ENCODE measurements at places on chromosomes 7 and 10.

DNA sequence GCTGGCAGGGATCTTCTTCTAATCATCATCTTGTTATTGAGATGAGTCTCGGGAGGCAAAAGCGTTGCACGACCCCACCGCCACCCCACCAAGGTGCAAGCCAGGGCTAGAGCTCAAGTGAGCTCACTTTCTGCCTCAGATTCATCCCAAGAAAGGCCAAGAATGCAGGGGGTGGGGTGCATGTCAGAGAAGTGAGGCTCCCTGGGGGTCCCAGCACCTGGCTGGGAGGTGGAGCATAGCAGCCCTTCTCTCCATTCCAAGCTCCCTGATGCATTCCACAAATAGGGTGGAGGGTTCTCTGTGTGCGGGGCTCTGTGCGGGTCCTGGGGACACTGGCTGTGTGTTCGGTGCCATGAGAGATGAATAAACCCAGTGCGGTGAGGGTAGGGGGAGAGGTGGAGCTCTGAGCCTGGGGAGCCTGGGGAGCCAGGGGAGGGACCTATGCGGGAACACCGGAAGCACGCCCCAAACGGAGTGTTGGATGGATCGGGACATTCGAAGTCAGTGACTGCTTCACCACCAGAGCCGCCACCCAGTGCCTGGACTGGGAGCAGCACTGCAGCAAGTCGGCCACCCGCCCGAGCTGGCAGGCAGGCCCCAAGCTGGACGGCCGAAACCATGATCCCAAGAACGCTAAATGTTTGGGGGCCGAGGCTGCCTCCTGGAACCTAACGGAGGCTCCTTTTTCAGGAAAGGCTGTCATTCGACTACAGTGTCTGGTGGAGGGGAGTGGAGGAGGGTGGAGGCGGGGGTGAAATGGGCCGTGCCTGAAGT lies 17.9 kb upstream of the HMX3 start:
- peak; percentile 34 for DNase-seq

DNA sequence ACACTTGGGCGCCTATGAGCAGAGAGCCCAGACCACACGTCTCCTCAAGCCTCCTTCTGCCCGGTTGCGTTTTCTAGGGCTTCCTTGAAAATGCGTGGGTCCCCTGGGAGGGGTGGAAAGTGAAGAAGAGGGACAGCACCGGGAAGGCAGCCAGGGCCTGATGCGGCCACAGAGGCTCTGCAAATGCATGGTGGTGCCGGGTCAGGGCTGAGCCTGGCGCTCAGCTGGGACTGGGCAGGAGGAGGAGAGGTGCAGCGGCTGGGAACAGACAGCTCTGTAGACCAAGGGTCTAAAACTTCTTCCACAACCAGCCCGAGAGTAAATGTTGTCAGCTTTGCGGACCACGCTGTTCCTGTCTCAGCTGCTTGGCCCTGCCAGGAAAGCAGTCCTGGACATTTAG lies 1.6 kb downstream of the DPYSL4 start:
- DNase-seq, result no peak

DNA sequence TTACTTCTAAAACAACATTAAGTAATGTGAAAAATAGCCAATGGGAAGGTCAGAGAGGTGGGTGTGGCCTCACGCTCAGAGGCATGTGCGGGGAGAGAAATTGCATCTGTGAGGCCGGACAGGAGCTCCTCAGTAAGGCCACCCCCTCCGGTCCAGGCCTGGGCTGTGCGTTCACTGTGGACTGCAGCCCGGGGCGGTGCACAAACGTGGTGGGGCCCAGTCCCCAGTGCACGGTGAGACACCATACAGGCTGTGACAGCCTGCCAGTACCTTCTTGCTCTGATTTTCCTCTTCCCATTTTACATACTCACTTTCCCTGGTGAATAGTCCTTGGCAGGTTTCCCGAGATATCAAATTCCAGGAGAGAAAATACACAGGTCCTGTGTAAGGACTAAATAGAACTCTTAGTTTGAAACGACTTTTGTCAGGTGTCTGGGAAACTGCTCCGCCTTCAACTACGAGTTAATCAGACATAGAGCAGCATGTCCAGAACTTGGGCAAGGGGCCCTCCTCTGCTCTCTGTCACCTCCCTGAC lies 174.1 kb upstream of the MKI67 start:
- no peak for DNase-seq

- DNase-seq, result no peak
Measured at GRCh38 chr7:32163141-32163806, 93.1 kb upstream of the PDE1C start.

GRCh38 chr7:129502708-129503685 lies 666 bp downstream of the SMKR1 start:
- peak; percentile 84 for DNase-seq

DNA sequence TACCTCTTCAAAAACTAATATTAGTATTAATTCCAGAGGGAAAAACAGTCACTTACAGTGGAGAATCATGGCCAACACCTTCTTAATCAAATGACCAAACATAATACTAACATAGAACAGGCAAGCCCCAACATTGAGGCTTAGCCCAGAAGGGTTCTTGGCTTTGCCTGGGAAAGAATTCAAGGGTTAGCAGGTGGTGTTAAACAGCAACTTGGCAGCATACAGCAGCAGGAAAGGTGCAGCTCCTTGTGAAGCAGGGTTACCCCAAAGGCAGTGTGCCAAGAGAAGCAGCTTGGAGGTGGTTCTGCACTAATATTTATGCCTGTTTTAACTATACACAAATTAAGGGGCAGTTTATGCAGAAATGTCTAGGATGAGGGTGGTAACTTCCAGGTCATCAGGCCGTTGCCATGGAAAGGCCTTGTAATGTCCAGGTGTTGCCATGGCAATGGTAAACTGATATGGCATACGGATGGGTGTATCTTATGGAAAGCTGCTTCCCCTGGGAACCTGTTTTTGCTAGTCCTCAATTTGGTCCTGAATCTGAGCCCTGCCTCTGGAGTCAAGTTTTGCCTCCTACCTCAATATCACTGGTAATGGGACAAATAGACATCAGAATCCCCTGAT lies 27.2 kb upstream of the BEND7 start:
- DNase-seq, result peak; percentile 4

DNA sequence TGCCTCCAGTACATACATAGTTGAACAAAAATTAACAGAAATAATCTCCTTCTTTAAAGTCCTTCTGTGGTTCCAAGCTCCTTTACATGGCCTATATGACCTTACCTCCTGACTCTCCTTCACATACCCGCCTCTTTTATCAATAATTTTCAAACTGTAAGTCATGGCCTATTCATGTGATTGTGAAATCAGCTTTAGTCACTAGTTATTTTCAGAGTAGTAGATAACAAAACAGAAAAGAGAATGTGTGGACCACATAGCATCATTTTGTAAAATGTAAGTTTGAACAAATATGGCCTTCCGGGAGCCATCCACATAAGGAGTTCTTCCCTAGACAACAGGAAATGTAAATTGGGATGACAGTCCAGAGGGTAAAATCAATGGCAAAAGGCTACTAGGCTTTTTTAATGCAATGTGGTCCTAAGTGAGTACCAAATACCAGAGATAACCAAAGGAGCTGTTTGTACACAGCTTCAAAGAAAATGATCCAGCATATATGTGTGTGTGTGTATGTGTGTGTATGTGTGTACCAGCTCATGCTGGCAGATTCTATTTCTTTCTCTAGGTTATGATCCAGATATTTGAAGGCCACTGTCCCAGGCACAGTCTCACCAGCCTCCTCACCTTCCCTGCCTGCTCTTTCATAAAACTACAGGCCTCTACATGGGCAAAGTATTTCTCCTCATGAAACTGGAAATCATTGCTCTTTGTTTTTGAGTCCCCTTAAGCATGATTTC lies 12.3 kb upstream of the FAM133B start:
- DNase-seq, result no peak

GRCh38 chr7:22864855-22865601 lies 42.4 kb upstream of the TOMM7 start:
- DNase-seq, result no peak

DNA sequence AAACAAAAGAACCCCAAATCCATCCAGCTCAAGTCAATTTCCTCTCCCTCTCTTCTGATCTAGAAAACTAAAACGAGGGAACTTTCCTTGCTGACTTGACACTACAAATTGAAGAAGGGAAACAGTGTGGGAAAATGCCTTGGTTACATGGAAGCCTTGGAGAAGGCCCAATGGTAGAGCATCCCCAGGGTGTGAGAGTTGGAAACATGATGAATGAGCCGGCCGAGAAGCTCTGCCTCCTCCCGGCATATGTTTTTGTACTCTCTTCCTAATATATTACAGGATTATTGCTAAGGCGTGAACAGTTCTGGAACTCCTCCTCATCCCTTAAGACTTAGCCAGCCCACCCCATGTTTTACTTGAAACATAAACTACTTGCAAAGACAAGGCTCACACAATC lies 618.2 kb upstream of the MGMT start:
- no peak for DNase-seq

- DNase-seq, result no peak
Measured at GRCh38 chr7:150867605-150868004, 15.3 kb downstream of the AOC1 start.

- no peak for DNase-seq
Measured at GRCh38 chr7:6252341-6252746, 20.1 kb downstream of the CYTH3 start.

DNA sequence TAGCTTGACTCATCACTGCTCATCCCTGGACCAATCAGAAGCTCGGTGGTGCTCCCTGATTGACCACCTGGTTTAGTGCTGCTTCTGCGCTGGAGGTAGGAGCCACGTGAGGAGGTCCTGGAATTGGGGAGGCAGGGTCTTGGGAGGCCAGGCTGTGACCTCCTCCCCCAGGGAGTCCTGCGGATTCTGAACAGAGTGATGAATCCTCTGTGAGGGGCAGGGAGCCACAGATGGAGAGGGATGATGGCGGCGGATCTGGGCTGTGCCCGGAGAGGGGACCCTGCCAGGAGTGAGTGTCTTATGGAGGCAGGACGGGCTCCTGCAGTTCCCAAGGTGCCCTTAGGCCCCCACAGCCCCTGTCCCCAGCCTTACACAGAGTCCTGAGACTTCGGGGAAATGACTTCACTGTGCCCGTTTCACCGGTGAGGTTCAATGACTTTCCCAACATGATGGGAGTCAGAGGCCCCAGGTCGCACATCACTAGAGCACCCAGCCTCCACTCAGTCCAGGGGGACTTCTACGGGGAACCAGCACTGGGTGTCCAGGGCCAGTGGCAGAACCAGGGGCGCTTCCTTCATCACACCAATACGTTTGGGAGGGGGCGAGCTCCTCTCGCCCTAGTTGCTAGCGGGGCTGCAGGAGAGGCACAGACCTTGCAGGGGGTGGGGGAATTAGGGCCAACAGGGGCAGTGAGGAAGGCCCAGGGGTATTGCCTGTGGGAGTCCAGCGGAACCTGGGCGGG lies 48.9 kb downstream of the FKBP6 start:
- no peak for DNase-seq

DNA sequence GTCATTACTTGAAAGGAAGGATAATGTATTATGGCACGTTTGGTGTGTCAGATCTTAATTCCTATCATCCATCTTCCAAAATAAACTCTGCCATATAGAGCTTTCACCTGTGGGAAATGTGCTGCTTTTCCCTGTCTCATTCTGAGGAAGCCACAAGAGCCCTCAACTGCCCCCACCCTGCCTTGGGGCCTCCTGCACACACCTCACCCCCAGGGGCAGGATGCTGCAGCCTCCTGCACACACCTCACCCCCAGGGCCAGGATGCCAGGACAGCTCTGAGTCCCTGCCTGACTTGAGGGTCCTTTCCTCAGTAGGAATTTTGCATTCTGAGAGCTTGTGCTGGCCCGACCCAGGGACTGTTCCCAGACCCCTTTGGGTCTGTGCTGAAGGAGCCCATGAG lies 67.1 kb downstream of the COL13A1 start:
- DNase-seq, result no peak

DNA sequence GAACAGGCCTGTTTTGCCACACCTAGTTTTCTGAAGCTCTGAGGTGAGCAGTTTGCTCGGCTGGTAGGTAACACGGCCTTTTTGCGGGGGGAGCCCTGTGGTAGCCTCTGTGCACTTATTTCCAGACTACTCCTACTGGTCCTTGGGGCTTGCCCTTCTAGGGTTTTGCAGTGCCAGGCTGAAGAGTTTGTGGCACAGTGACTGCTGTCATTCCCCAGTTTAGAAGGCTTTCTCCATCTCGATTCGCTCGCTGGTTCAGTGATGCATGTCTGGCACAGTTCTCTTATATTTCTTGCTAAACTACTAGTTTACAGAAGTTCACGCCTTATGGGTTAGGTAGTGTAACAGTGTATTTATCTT lies 711 bp downstream of the KIF20B start:
- DNase-seq, result peak; percentile 25

DNA sequence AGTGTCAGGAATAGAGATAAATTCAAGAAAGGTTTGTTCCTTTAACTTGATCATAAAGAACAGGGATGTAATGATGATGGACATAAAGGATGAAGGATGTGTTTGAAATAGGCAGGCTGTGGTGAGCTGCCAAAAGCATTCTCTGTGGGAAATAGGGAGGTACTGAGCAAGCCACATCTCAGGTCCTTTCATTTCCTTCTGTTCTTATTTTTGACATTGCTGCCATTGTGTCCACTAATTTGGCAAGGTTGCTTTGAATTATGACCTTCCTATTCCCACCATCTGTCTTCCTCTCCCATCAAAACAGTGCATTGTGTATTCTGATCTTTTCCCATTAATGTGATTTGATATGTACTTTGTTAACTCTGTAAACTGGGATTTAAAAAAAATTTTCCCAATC lies 9.4 kb downstream of the SCRN1 start:
- no peak for DNase-seq

- peak; percentile 78 for DNase-seq
Measured at GRCh38 chr10:34638406-34639054, 176.6 kb downstream of the PARD3 start.

DNA sequence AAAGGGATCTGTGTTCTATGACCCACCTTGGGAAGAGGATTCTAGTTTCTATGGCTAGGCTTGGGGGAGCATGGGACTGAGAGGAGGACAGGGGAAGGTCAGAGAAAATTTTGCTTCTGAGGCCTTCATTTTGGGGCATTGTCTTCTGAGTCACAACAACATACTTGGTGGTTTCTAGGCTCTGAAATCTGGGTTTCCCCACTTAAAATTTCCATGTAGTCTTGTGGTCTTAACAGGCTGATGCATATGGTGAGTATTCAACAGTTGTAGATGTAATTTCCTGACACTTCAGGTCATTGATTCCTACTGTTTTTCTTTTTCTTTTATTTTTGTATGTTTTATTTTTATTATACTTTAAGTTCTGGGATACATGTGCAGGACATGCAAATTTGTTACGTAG lies 88.5 kb downstream of the ANKRD7 start:
- no peak for DNase-seq

- no peak for DNase-seq
Measured at GRCh38 chr7:30633223-30633622, 38.5 kb downstream of the GARS1 start.

DNA sequence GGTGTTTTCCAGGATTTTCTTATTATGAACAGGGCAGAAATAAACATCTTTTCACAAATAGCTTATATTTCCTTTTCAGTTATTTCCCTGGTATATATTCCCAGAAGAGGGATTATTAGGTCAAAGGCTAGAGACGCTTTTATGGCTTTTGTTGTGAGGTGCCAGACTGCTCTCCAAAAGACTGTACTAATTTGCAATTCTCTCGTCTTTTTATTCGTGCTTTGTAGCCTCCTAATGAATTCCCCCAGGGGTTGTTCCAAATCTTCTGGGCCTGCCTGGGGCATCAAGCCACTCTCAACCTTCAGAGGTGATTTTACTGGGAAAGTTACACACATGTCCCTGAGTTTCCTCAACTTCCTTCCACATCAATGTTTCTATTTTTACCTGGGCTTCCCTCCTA lies 34.0 kb upstream of the R3HCC1L start:
- no peak for DNase-seq

- DNase-seq, result no peak
Measured at GRCh38 chr7:80362677-80363076, 149.2 kb downstream of the GNAT3 start.

GRCh38 chr7:41994746-41995110 lies 242.3 kb downstream of the GLI3 start:
- no peak for DNase-seq

GRCh38 chr7:121416533-121416932 lies 20.4 kb upstream of the FAM3C start:
- DNase-seq, result no peak

All from retina (tissue), 1 donor.